NCI-H1092 (cell line): ENCODE measurements at places on chromosomes 16 and 17.
A peak's percentile ranks its signal among the peaks of the same experiment; 100 is the strongest.

- no peak for DNase-seq
Measured at GRCh38 chr16:89383095-89384003, 107.0 kb downstream of the ANKRD11 start.

- no peak for DNase-seq
Measured at GRCh38 chr17:40960144-40960543, 6.6 kb downstream of the KRT39 start.

- DNase-seq = no peak
Measured at GRCh38 chr16:60061396-60061795, 1327.3 kb upstream of the GOT2 start.

DNA sequence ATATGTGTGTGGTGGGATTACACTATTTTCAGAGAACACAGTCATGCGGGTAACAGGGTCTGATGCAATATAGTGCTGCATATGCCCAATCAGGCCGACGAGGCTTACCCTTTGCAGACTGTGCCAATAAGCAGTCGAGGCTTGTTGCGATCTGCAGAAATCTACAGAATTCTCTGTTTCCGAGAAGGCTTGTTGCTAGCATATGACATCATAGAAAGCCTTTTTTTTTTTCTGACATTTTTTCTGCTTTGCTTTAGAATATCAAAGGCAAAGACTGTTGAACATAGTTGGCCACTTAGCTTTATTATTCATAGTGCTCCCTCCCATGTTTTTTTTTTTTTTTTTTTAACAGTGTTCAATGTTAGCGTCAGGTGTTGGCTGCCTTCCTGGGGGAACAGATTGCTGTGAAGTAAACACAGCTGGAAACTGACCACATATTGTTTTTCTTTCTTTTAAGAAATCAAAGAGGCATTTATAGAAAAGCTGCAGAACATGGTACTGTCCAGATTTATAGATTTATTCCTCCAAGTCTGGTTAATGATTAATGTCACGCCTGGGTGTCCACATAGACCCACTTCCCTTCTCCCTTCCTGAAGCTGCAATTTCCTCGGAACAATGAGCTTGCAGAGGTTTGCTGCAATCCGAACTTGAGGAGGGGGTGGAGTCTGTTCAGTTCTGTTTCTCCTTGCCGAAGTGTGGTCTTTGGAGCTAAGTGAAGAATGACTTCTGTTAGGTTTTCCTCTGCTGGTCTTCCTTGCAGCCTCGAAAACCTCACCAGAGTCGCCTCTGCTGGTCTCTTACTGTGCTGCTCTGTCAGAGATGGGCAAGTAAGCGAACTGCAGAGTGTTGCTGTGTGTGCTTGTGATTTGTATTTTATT lies 87.3 kb downstream of the MAP2K6 start:
- DNase-seq = peak; percentile 76

DNA sequence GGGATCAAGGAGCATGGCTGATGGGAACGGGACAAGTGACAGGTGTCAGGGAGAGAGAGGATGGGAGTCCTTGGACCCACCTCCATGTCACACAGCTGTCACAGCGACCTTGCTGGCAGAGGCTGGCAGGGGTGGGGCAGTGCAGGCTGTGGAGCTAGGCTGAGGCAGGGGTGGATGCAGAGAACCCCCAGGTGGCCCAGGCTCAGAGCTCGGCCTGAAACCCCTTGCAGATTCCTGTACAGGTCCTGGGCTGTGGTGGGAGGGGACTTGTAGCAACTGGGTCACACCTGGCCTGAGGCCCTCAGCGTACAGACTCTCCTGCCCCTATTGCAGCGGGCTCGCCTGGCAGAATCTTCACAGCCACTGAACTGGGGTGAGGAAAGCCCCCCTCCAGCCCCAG lies 174.1 kb downstream of the NTN1 start:
- DNase-seq = no peak

DNA sequence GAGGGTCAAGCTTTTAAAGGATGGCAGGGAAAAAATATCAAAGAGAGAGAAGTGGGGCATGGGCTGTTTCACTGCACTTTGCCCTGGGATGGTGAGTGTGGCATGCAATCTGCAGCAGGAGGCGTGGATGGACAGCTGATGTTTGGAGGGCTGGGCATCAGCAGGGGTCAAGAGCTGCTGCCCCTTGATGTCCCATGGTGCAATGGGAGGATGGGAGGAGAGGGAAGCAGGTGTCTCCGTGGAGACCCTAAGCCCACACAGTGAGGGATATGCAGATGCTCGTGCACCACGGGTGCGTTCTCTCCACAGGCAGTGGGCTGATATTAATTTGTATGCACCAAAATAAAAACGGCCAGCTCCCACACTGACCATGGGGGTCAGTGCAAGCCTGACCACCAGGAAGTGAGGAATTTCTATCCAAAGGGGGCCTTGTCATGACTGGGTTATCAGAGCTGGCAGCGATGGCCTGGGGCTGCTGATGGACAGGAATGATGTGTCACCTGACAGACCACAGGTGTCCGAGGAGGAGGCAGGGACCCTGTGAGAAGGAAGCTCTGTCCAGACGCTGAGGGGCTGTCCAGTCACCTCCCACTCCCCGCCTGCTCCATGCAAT lies 183.6 kb downstream of the IRF8 start:
- DNase-seq = no peak

DNA sequence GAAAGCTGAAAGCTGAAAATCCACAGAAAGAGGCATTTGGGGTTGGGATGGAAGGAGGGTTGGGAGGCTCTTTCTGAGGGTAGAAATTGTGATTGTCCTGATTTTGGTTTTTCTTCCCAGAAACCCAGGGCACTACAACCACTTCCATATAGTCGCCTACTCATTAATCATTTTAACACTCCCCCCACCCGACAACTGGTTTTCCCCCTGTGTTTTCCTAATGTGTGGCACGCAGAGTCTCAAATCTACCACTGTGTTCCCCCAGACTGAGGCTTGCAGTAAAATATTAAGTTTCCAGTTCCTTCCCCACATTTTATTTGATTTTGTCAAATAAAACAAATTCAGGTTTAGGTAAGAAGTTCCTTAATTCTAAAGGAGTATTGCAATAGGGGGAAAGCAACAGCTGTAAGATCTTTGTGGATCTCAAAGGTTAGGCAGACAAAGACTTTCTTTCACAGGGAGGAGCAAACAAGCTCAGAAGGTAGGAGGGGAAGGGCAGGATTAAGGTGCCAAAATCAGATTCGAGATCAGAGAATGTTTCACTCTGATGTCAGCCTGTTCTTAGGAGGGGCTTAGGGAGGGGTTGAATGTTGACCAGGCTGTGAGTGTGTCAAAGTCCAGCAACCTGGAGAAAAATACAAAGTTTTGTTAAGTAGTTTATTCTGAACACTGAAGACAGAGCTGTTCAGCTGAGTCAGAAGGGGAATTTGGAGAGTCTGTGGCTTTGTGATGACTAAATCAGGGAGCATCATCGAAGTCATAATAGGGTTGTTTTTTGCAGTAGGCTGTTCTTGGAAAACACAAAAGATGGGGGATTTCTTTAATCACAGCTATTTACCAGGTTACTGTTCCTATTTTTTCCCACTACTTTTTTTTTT lies 3.6 kb downstream of the ZNF267 start:
- no peak for DNase-seq

DNA sequence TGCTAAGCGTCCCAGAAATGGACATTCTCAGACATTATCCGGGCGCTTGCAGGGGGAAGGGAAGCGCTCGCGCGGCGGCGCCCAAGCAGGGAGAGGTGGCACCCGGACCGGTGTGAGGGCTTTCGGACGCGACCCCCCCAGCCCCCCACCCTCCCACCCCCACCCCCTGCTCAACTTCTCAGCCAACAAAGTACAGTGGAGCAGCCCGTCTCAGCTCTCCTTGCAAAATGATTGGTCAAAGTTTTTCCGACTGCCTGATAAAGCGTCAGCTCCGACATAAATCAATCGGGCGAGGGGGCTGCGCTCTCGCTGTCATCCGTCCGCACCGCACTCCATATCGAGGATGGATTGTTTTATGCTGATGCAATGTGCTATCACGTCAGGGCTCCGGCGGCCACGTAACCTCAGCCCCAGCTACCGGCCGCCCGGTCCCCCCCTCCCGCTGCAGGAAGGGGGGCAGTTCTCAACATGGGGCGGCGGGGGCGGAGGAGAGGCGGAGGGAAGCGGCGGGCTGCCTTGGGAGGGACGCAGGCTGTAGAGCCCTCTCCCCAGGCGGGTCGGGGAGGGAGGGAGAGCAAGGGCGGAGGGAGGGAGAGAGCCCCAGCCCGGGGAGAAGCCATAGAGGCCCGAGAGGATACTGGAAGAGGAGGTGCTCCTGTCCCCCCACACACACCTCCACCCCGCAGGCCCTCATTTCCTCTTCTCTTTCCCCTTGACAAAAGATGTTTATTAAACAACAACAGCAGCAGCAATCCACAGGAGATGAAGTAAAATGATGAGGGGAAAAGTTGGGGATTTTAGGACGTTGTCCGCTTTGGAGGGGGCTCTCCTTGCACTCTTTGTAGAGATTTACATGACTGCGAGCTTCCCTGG lies at the start of gene HOXB9:
TSS of gene HOXB9 (minus strand) at position 114 of the 873 bp plus-strand sequence. CDS start at position 25, 89 bp downstream.
- no peak for DNase-seq

DNA sequence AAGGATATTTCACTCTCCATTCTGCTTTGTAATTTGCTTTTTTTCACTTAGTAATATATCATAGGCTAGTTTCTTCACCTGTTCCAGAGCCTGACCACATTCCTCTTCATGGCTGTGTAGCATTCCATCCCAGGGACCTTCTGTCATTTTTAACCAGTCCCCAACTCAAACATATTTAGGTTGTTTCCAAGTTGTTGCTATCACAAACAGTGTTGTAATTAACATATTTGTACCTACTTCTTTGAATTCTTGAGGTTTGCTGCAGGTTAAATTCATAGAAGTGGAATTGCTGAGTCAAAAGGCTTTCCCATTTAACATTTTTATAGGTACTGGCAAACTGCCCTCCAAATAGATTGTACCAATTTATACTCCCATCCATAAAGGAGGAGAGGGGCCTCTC lies 65.1 kb upstream of the MED9 start:
- no peak for DNase-seq

GRCh38 chr16:21719283-21719682 lies 55.5 kb downstream of the OTOA start:
- DNase-seq = no peak
